SW 1271 (cell line): ENCODE measurements at places on chromosomes 2 and 18.

DNA sequence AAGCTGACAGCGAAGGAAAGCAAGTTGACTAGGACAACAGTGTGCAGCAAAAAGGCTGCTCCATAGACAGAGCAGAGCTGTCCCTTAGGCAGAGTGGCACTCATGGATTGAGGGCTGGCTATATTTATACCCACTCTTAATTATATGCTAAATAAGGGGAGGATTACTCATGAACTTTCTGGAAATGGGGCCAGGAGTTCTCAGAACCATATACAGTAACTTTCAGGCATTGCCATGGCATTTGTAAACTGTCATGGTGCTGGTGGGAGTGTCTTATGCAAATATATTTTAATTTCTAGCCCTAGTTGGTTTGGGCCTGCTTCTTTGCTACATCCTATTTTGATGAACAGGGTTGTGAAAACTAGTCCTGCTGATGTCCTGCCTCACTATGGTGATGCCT is 279.5 kb upstream of the MGAT5 start:
- DNase-seq, result no peak

GRCh38 chr2:171136024-171136423 is 24.7 kb downstream of the TLK1 start:
- no peak for DNase-seq

- no peak for DNase-seq
Measured at GRCh38 chr2:75634945-75635344, 11.6 kb upstream of the MRPL19 start.

DNA sequence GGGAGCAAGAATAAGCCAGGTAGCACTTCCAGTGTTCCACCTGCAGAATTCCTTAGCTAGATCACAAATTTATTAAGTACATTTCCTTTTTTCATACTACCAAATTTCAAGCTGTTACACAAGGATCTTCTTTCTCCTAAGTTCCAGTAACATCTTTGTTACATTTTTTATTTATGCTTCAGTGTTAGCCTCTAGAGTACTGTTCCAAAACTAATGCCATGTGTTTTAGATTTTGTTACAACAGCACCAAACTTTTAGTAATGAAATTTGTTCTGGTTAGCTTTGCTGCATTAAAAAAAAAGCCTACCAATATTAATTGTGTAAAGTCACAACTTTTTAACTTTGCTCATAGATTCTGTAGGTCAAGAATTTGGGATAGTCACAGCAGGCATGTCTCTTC is 161.1 kb downstream of the CAMKMT start:
- no peak for DNase-seq

GRCh38 chr2:97908208-97908676 is 87.5 kb downstream of the TMEM131 start:
- no peak for DNase-seq

GRCh38 chr2:45283764-45284620 is 274.7 kb upstream of the SIX2 start:
- DNase-seq, result no peak

DNA sequence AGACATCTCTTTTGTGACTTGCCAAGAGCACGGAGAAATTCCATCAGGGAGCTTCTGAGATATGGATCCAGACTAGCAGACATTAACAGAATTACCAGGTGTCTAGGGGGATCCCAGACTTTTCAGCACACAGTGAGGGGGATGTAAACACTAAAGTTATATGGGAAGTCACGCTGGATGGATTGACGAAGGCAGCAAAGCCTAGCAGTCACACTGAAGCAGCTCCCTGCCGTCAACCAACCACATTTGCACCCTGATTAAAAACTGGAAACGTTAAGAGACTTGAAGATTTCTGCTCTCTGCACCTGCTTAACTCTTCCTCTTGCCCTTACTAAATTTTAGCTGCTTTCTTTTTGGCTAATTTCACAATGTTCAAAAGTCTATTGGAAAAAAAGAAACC is 62.5 kb upstream of the BCL2L11 start:
- no peak for DNase-seq

DNA sequence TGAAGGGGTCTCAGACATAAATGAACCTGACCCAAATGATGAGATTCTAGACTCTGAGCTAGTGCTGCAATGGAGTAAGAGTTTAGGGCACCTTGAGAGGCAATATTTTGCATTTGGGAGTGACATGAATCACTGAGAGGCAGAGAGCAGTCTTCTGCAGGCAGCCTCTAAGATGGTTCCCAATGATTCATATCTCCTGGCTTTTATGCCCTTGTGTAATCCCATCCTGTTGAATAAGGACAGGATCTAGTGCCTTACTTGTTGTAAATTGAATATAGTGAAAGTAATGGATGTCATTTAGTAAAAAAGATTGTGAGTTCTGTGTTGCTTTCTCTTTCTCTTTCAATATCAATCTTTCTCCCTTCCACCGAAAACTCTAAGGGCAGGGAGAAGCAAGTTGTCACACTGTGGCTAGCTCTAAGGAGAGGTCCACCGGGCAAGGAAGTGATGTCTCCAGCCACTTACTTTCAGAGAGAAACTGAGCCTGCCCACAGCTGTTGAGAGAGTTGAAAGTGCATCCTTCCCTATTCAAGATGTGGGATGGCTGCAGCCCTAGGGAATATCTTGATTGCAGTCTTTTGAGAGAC is 144.7 kb downstream of the TRIB2 start:
- DNase-seq, result peak; percentile 7

- DNase-seq, result no peak
Measured at GRCh38 chr18:5158172-5158571, 38.9 kb downstream of the AKAIN1 start.

- no peak for DNase-seq
Measured at GRCh38 chr2:8993902-8994278, 9.6 kb downstream of the MBOAT2 start.

- DNase-seq, result no peak
Measured at GRCh38 chr2:288758-289361, 969 bp upstream of the ALKAL2 start.
